Activated naive CD4-positive, alpha-beta T cell treated with anti-CD3 and anti-CD28 coated beads for 36 hours (primary cell): ENCODE measurements at places on chromosomes 3 and 15. TPM values are rescaled to one million over a fixed set of nuclear protein-coding genes. Genes with fewer than 3 reads are reported as not detected.

- DNase-seq = no peak
Measured at GRCh38 chr15:66802025-66803001, 100.3 kb downstream of the SMAD6 start.

DNA sequence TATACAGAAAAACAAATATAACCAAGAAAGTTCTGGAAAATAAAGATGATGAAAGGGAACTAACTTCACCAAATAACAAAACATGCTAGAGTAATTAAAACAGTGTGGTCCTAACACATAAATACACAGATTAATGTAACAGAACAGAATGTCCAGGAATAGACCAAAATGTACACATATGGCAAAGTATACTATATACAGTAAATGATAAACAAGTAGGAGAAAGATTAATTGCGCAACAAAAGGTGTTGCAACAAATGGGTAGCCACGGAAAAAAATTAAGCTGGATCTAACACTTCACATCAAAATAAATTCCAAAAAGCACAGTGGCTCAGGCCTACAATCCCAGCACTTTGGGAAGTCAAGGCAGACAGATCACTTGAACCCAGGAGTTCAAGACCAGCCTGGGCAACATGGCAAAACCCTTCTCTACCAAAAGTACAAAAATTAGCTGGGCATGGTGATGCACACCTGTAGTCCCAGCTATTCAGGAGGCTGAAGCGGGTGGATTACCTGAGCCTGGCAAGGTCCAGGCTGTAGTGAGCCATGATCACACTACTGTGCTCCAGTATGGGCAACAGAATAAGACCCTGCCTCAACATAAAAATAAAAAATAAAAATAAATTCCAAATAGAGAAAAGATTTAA lies 19.8 kb downstream of the SCAP start:
- no peak for DNase-seq

GRCh38 chr3:98557324-98558010 lies 25.7 kb downstream of the GPR15 start:
- peak; percentile 73 for DNase-seq

GRCh38 chr3:182406786-182407185 lies 386.5 kb upstream of the ATP11B start:
- no peak for DNase-seq

DNA sequence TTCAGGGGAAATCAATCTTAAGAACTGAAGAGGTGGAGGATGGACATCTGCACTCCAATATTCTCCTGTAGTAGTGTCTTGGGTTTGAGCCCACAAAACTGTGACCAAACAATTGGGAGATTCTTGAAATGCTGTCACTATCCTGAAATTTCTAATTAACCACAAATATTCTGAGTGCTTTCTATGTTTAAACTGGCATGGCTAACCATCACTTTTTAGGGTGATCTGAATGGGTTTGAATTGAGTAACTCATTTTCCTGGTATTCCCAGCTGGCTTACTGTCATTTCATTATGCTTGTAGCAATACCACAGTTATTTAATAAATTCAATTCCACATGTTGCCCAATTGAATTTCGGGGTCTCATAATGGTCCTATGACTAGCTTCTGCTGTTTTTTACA lies 216.9 kb upstream of the DCBLD2 start:
- DNase-seq = no peak

DNA sequence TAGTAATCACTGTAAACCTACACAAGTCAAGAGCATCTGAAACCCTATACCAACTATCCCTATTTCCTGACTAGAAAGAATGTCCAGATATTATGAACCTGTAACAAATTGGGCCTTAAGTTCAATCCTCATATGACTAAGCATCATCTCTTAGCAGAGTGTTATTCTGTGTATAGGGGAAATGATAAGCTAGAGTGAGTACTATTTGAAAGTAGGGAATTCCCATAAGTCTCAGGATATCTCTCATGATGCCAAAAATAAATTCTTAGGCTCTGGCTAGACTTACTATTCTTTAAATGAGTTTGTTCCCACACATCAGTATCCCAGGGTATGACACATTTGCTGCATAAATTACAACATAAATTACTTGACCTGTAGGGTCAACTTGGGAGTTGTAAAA lies 15.3 kb downstream of the MRPL47 start:
- DNase-seq = no peak

- DNase-seq = no peak
Measured at GRCh38 chr3:131900891-131901290, 133.9 kb downstream of the CPNE4 start.

- DNase-seq = no peak
Measured at GRCh38 chr15:80599359-80599758, 95.8 kb upstream of the ABHD17C start.

GRCh38 chr3:157170861-157171260 lies 10.9 kb upstream of the CCNL1 start:
- no peak for DNase-seq

DNA sequence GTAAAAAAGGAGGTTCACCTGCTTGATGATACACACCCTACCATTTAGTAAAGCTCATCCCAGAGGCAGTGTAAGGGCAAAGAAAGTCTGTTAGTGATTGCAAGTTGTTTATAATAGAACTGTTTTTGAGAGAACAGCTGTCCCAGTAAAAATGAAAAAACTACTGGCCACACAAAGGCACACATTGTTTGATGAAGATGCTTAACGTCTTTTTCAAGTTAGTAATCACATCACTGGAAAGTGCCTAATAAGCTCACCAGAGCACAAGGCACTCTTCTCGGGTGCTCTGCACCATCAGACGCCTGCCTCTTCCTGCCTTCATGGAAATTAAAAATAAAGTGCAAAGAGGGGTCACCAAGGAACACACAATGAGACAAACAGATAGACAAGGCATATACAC lies 186.9 kb downstream of the PDZRN3 start:
- DNase-seq = no peak

DNA sequence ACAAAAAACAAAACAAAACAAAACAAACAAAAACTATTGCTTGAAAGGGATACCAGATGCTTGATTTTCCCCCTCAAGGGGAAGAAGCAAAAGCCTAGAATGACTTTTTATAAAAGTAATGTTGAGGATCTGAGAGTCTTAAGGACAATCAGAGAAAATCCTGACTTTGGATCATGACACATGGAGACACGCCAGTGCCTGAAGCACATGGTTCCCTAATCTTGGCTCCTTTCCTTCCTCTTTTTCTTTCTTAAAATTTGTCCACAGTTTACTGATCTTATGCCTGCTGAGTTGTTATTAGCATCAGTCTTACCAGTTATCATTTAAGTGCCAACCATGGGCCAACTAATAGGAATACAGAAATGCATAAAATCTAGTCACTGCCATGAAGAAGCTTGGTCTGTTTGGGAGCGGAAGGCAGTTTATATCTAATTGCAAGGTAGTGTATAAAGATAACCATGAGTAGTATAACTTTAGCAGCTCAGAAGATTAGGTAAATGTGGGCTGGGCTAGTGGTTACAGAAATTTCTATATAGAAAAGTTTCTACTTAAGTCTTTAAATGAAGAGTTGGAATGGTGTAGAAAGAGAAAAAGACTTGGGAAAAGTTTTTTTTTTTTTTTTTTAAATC lies 6.9 kb downstream of the GLCE start:
- DNase-seq = no peak

- no peak for DNase-seq
Measured at GRCh38 chr15:52306270-52306669, 10.7 kb upstream of the MYO5C start.

DNA sequence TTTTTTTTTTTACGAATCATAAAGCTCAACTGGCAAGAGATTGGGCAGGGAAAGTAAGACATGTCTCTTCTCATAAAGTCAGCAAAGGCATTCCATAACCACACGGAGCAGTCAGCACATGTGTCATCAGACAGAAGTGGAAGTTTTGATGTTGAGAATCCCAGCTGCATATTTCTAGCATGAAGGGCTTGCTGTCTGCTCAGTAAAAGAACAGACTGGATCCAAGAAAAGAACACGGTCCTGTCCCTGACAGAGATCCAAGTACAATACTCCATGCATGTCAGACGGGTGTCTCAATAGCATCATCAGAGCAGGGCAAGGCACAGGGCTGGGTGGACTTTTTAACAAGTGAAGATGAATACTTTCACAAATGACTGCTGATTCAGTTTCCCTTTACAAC lies 38.2 kb downstream of the ABI3BP start:
- no peak for DNase-seq

DNA sequence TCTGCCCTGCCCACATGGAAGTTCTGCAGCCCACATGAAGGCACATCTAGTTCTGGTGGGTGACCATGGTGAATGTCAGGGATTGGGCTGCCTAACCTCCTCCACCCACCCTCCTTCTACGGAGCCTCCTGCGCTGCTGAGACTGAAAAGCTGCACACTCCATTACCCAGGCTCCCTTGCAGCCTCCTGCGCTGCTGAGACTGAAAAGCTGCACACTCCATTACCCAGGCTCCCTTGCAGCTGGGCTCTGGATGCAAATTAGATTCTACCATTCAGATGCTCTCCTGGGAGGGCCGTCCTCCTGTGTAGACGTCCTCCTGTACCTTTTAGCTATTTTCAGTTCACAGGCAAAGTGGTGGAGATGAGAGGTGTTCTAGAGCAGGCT lies 32.1 kb downstream of the POMGNT2 start:
- DNase-seq = no peak

DNA sequence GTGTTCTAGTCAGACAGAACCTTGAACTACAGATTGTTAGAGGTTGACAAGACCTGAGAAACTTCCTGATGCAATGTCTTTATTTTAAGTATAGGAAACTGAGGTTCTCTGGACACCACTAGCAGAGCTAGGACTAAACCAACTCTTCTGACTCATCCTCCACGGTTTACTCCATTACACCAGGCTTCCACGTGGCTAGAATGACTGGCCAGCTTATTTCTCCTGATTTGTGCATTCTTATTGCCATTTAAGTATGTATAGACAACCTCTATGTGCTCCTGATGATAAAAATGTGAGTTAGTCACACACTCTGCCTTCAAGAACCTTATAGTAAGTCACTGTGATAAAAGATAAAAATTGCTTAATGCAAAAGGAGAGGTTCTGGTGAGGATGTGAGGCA lies 182.7 kb downstream of the MEX3B start:
- DNase-seq = no peak

DNA sequence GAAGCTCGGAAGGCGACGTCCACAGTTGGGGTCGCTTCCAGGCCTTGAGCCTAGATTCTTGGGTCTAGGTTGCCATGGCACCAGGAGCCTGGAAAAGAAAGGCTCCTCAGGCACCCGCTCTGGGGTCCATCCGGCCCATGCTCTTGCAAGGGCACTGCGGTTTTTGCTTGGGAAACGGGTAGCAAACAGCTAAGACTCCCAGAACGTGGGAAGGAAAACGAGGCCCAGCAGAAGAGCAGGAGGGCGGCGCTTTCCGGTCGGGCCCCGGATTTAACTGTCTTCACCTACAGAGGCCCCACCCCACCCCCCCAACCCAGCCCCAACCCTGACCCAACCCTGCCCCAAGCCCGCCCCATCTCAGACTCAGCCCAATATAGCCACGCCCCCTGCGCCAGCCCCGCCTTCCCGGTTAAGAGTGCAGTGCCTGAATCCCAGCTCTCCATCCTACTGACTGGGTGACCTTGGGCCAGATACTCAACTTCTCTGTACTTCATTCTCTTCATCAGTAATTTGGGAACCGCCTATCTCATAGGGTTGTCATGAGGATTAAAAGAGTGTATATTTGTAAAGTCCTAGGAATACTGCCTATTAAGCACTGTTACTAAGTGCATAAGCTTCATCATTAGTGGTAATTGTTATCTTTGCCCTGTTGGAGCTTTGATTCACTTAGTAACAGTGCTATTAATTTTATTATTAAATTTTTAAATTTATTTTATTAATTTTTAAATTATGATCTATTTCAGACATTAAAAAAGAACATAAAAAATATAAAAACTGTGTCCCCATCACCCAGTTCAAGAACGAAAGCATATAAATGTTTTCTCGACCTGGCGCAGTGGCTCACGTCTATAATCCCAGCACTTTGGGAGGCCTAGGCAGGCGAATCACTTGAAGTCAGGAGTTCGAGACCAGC lies 28.4 kb upstream of the SMAD6 start:
- DNase-seq = peak; percentile 73

- no peak for DNase-seq
Measured at GRCh38 chr15:79261836-79262235, 20.7 kb upstream of the ANKRD34C start.

DNA sequence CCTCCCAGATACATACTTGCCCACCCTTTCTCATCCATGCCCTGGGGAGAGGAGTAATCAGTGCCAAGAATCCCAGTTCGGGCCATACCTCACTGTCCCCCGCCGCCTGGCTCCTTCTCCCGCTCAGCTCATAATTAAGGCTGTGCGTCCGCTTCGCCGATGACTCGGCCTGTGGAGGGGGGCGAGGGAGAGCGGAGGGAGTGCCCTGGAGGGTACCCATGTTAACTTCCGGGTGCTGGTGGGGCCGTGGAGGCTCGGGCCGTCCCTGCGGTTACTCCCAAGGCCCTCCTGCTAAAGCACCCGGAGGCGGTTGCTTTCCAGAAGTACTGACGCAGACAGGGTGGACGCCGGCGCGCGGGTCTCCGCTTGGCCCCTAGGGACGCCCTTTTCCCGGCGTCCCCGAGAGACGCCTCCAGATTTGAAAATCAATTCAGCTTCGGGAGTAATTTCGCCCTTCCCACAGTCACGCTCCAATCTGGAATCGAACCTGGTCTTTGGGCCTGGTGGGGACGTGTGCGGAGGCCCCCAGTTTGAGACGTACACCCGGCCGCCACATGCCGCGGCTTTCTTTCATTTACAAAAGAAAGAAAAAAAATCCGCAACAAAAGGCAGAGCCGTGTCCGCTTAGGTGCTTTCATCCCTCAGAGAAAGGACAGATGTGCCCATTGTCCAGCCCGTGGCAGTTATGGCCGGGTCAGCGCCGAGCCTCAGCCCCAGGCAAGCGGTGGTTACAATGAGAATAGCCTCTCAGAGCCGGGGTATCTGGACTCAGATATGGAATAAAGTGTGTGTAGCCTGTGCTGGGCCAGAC lies 1.0 kb upstream of the ONECUT1 start:
- DNase-seq = no peak

- DNase-seq = peak; percentile 26
Measured at GRCh38 chr3:142053244-142053643, 96.1 kb downstream of the TFDP2 start.

DNA sequence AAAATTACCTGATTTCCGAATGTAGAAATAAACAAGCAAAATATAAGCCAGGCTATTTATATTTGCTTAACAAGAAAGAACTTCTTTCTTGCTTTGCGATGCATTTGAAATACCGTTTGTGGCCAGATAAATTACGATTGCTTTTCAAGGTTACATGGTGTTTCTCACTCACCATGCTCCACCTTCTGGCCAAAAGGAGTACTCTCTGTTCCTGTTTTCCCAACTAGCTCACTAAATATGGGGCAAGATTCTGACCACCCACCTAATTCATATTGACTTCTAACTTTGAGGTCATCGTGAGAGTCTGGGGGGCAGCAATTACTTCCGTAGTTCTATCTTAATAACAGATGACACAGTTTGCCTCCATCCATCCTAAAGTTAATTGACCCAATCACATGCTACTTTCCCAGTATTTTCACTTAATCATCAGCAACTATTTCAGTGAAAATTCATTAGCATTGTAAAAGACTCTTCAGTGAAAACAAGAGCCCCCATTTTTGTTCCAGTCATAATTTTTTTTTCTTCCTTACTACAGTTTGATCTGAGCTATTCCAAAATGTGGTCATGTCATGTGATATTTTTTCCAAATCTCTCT lies 25.9 kb downstream of the ACP3 start:
- DNase-seq = peak; percentile 51

GRCh38 chr3:125428216-125428830 lies 53.2 kb upstream of the ZNF148 start:
- DNase-seq = no peak

GPR149 gene
- not detected for total RNA-seq

SLC2A2 gene
- not detected for total RNA-seq

CKMT1B gene
- total RNA-seq = 1.0 TPM

KLHL6 gene
- total RNA-seq = 82.4 TPM

ATP8B4 gene
- total RNA-seq = 2.0 TPM

CHRNA7 gene
- not detected for total RNA-seq

CHDH gene
- 0.12 TPM for total RNA-seq
